ENCODE measurements at places on chromosomes 6 and 20. TPM values are rescaled to one million over a fixed set of nuclear protein-coding genes. Genes with fewer than 3 reads are reported as not detected.

- DNase-seq = no peak
Observed at GRCh38 chr6:21596949-21597682, 3.6 kb downstream of the SOX4 start.

DNA sequence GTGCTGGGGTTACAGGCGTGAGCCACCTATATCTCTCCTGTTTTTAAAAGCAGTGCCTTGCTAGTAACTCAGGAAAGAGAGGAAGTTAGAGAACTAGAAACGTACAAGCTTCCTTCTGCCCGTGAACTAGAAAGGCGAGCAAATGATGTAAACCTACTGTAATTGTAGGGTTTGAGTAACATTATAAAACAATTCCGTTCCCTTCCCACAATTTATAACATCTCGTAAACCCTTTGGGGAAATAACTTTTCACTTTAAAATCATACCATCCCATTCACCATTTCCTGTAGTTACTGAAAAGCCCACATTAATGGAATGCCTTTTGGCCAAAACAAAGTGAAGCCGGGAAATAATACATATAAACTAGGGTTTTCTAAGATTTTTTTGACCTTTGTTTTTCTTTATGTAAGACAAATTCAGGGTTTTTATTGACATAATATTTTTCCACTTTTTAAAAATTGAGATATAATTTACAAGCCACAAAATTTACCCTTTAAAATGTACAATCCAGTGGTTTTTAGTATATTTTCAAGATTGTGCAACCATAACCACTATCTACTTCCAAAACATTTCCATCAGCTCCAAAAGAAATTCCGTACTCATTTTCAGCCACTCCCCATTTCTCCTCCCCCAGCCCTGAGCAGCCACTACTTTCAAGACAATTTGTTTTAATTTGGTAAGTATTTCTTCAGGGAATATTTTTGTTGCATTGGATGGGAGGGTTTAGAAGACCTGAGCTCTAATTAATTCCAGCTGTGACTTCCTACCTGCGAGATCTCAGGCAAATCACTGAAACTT lies 175.1 kb upstream of the PDE10A start:
- DNase-seq = no peak

DNA sequence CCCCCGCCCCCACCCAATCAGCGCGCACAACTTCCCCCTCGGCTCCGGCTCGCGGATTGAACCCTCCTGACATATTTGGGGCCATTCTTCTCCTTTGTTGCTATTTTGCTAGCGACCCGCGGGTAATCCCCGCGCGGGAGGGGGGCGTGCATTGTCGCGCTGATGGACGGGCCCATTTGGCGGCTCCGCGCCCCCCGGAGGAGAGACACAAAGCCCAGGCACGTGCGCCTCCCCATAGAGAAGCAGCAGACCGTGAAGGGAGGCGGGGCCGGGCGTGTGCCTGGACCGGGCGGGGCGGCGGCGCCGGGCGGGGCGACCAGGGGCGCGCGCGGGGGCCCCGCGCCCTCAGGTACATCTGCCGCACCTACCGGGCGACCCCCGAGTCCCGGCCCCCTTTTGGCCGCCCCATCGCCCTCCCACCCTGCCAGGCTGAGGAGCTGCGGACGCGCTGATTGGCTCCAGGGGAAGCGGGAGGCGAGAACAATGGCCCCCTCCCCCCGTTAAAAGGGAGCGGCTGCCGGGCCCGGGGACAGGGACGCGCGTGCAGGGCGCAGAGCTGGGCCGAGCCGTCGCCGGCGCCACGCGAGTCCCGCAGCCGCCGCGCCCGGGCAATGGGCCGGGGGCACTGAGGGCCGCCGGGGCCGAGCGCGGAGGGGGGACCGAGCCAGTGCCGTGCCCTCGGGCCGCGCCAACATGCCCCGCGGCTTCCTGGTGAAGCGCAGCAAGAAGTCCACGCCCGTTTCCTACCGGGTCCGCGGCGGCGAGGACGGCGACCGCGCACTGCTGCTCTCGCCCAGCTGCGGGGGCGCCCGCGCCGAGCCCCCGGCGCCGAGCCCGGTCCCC lies at the start of gene INSM1:
TSS of gene INSM1 (plus strand) at position 530 of the 843 bp plus-strand sequence. CDS start at position 694, 164 bp downstream.
- no peak for DNase-seq

- no peak for DNase-seq
Observed at GRCh38 chr6:20468209-20468608, 66.0 kb upstream of the CDKAL1 start.

- DNase-seq = no peak
Observed at GRCh38 chr6:140774080-140774505, 1358.6 kb upstream of the GJE1 start.

GRCh38 chr6:106549521-106549920 lies 79.8 kb downstream of the RTN4IP1 start:
- no peak for DNase-seq

DNA sequence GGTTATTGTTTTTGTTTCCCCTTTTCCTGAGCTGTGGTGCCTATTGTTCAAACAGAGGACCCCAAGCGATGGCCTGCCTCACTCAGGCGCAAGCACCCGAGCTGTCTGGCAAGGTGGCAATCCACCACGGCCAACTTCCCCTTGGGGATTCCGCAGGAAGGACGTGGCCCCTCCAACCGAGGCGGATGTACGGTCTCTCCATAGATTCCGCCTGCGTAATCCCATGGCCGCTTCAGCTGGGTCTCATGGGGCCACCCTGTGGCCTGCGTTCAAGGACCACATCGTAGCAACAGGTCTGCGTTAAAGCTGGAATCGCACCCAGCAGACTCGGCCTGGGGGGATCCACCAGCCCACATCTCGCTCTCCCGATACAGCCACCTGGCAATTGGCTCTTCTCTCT lies 79.9 kb downstream of the CEBPB start:
- no peak for DNase-seq

DNA sequence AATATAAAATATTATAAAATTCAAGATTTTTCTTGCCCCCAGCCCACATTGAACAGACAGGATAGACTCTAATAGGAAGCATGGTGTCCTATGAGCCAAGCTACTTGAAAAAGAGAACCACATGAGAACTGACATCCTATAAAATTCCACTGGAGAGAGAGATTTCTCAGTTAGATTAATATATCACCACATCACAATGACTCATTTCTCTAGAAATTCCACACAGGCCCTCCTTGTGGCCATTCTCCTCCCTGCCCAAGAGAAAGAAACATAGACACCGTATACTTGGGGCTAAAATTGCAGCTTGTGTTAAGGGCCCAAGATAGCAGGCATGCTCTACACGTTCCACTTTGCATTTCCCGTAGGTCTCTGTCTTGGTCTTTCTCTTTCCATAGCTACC lies 481.4 kb downstream of the PTPRT start:
- DNase-seq = no peak

Gene ZNF334
- 24.5 TPM for polyA plus RNA-seq

Gene AKAP7
- 22.6 TPM for polyA plus RNA-seq

Gene ZBTB46
- 10.3 TPM for polyA plus RNA-seq

Gene ISM1
- polyA plus RNA-seq = 12.5 TPM

Gene TRIM40
- not detected for polyA plus RNA-seq

Measured in right lung (tissue), 10 donors.